ENCODE measurements at places on chromosomes 11 and 22.

DNA sequence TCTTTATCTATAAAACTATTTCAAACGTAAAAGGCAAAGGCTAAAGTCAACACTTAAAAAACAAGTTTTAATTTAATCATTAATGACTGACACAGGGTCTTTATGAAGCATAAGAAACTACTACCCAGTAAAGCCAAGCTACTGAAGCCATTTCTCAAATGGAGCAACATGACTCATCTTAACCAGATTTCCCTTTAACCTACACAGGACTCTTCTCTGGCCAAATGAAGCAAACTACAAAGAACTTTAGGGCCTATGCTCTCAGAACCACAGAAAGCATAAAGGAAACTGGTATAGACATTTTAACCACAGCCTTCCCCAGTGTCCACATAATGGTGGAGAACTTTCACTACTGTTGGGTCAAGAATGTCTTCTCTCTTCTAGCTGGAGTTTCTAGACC lies 34.7 kb downstream of the ALG9 start:
- no peak for DNase-seq

- no peak for DNase-seq
Measured at GRCh38 chr11:619628-620050, 3.9 kb upstream of the IRF7 start.

- DNase-seq = no peak
Measured at GRCh38 chr11:119147604-119148333, 1.1 kb upstream of the ABCG4 start.

GRCh38 chr22:31637447-31637890 lies 24.5 kb downstream of the PISD start:
- DNase-seq = no peak

DNA sequence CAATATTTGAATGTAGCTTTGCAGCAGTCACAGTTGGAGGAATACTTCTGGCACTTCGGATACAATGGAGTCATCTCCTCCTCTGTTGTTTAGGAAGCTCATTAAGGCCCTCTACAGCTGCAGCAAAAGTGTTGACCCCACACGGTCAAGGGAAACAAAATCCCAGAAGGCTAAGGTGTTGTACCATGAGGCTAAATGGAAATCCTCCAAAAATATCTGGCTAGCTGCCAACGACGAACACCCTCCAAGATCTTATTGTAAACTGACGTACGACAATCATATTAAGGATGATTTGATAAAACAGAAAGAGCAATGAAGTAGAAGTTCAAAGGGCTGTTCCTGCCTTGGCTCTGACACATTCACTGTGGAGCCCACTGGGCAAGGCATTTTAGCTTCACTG lies 4.0 kb downstream of the POGLUT3 start:
- no peak for DNase-seq

- DNase-seq = no peak
Measured at GRCh38 chr11:44592125-44592940, 26.9 kb downstream of the CD82 start.

GRCh38 chr11:119806064-119806915 lies 77.3 kb upstream of the NECTIN1 start:
- no peak for DNase-seq

DNA sequence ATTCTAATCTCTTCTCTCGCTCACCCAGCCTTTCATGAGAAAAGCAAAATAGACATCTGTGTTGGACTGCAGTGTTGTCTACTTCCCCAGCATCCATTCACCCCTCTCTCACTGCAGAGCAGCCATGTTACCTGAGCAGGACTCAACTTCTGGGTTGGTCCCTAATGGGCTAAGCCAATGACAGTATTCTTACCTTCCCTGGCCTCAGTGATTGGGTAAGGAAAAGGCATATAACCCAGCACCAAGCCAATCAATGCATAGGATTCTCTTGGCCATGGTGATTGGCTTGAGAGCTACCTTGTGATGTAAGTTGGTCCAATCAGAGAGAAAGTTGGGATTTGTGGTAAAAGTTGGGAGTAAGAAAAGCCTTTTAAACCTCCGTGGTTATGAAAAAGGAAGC lies 99.8 kb upstream of the NECTIN1 start:
- no peak for DNase-seq

DNA sequence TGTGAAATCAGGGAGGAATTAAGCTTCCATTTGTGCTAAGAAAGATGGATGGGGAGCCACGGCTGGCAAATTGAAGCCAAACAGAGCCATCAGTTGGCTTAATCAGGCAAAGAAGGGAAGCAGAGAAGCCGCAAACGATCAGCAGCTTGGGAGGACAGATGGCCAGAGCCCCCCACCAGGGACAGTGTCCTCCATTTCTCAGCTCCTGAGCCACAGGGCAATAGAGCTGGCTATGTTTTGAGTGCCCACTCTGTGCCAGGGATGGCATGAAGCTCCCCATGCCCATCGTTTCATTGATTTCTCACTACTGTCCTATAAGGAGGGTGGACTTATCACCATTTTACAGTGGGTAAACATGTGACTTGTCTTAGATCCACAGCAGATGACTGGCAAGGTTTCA lies 126.3 kb upstream of the ASPHD2 start:
- no peak for DNase-seq

DNA sequence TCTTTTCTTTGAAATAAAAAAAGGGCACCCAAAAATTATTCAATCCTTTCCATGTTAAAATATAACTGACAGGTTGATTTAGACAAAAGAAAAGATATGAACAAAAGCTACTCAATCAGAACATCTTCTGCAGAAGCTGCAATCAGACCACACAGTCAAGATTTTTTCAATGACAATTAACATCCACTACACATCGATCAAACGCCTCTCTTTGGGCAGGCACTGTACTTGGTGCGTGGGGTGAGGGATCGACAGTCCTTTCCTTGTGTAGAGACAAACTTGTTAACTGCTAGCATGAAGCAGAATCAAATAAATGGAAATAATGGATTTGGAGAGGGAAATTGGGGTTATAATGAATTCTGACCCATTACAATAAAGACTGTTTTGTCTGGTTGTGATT lies 71.2 kb upstream of the SESN3 start:
- DNase-seq = no peak

DNA sequence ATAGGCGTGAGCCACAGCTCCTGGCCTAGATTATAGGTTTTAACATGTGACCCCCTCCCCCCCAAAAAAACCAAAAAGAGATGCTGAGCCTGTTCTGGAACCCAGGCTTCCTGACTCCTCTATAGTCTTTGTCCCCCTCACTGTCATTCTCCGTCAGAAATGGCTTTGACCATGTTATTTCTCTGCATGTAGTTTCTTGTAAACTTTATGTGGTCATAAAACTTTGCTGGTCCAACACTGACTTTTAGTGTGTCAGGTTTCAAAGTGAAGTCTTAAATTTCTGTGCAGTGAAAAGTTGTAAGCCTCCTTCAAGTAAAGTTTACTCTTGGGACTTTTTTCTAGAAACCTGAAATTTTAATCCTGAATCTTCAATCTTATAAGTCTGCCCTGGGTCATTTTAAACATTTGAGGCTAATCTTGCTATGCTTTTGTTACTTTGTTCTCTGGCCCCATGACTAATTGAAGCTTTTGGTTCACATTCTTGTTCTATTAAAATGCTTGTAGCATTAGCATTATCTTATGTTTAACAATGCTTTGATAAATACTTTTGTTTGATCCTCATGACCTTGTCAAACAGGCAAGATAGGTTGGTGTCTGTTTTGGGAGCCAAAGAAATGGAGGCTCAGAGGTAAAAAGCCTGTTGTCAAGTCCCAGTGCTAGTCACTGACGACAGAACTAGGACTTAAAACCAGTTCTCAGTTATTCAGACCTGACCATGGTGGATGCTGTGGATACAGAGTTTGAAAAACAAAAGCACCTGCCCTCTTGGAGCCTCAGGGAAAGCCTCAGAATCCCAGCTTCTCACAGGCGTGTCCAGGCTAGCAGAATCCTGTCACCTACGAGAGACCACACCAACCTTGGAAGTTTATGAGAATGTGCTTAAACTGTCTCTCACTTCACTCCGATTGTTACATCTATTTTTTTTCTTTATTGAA lies 87.7 kb upstream of the HORMAD2 start:
- no peak for DNase-seq

Measured in NCI-H187 treated with DMSO at 0.1 percent for 48 hours (cell line).